Progenitor cell of endocrine pancreas (in vitro differentiated cells): ENCODE measurements at places on chromosomes 6 and 20.

GRCh38 chr6:17466707-17467106 is 73.3 kb downstream of the CAP2 start:
- no peak for DNase-seq

GRCh38 chr6:15604843-15605242 is 58.0 kb downstream of the DTNBP1 start:
- no peak for DNase-seq

GRCh38 chr20:38165089-38165965 is at the start of gene TGM2:
TGM2 (minus strand) TSS chr20:38165270; CDS start chr20:38165198, 72 bp downstream.
- peak; percentile 67 for DNase-seq

DNA sequence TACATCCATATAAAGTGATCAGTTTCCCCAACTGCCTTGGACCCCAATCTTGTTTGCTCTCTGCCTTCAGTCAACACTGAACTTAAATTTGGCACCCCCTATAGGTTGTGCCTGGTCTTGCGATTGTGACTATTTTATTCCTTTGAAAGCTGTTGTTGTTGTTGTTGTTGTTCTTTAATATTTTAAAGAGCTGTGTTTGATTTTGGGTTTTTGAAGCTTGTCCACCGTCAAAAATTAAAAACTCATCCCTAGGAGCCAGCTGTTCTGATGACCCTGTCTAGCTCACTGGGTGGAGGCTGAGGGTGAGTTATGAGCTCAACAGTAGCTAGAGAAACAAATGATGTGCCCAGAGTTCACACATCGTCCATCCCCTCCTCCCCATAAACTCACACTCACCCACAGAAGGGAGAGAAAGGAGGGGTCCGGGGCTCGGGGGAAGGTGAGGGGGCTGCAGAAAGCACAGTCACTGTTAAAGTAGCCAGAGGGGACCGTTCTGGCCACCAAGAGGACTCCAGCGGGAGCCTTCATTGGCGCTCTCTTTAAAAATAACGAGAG is 4.0 kb downstream of the SIM1 start:
- DNase-seq, result no peak
